Stimulated activated CD8-positive, alpha-beta memory T cell treated with anti-CD3 and anti-CD28 coated beads, Interleukin-4, amount 100 ng/mL, for 24 hours (primary cell): ENCODE measurements at places on chromosomes 3 and 15.

- DNase-seq = no peak
Observed at GRCh38 chr3:30073622-30074021, 532.8 kb upstream of the TGFBR2 start.

DNA sequence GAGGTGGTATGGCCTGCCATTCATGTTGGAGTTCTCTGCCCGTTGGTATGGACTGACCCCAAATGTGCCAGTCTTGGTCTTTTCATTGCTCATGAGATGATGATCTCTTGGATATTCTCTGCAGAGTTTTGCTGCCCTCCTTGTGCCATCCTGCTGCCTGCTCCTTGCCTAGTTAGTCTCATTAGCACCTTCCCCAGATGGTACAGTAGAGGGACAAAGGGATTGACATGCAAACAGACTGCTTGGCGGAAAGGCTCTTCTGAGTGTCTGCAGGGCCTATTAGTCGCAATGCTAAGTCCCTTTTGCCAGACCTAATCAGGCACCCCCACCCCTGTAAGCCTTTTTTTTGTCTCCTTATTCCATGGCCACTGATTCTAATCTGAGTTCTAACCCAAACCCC, 90.6 kb downstream of the ARNT2 start:
- DNase-seq = no peak

DNA sequence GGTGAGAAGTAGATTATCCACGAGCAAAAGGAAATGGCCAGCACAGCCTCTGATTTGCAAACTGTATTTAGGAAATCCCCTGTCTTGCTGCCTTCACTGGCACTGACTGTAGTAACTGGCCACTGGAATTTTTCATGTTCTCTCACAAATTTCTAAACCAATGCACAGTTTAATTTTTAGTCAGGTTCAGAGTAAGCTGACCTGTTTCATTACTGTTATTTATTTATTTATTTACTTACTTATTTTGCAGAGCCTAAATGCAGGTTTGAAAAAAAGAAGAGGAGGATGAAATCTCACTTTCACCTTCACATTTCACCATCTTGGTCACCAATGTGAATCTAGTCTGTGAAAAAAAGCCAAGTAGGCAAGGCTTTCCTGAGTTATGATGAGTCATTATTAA, 291.0 kb downstream of the PLOD2 start:
- DNase-seq = no peak

- DNase-seq = peak; percentile 24
Observed at GRCh38 chr3:67790043-67790442, 135.6 kb upstream of the SUCLG2 start.

DNA sequence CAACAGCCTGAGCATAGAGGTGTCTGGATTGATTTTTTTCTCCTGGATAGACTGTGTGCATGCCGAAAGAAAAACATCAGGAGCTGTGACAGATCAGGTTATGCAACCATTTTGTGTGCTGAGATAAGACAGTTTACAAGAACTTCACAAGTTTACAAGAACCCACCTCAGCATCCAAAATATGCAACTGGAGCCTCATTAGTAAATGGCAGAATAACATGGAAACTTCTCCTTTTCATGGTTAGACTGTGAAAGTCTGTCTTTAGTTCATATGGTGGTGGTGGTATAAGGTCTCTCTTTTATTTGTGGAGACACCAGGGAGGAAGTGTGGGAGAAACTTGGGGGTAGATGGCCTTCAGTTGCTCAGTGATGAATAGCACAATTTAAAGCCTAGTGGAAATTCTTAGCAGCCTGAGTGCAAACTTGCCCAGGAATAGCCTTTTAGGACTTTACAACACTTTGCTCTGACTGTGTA, 3.7 kb upstream of the ZNF609 start:
- no peak for DNase-seq

DNA sequence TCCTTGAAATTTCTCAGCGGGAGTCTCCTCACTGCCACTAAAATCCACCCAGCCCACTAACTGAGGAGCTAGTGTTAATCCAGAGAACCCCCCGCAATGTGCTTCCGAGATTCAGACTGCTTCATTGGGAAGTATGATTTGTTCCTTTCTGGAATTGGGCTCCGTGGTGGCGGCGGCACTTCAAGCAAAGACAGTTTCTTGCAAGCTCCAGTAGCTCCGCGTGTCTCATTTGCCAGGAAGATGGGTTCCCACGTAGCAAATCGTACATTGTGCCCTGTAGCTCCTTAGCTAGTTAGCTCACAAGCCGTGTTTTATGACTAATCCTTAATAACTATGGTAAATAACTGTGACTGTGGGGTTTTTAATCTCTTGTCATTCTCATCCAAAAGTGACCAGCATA, 45.4 kb downstream of the SLC6A1 start:
- DNase-seq = no peak

- no peak for DNase-seq
Observed at GRCh38 chr3:72437661-72438406, 410.4 kb downstream of the SHQ1 start.

- peak; percentile 39 for DNase-seq
Observed at GRCh38 chr15:31483053-31483985, 156.7 kb downstream of the KLF13 start.

GRCh38 chr3:12574131-12574530, 17.2 kb downstream of the MKRN2 start:
- no peak for DNase-seq

DNA sequence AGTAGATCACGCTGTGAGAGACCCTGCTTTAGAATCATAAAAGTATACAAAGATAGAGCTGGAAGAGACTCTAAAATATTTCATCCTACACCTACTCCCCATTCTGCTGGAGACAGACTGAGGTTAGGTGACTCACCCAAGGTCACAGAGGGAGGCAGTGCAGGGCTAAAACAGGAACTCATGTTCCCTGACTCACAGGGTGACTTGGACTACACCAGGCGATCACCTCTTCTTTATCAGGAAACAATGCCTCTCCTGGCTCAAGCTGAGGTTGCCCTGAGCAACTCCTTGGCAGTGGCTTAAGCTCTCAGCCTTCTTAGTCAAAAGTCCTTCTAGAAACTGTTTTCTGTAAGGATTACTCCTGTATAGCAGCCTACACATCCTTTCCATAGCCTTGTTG, 26.4 kb upstream of the TNFAIP8L3 start:
- no peak for DNase-seq

DNA sequence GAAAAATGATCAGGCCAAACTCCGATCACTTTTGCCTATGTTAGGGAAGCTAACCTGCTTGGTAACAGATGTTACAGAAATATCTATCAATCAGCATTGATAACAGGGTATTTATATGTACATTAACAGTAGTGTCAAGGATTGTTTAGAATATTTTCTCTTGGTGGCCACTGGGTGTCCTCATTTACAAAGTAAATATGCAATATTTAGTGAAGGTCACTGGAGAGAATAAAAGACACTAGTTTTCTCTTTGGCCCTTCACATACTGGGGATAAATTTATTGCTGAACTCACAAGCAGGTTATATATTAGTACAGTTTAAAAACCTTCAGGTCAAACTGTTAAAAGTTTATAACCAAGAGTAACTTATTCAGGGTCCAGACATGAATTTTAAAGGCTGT, 69.0 kb downstream of the TIGIT start:
- no peak for DNase-seq

GRCh38 chr3:72310419-72311380, 525.8 kb upstream of the PROK2 start:
- no peak for DNase-seq

DNA sequence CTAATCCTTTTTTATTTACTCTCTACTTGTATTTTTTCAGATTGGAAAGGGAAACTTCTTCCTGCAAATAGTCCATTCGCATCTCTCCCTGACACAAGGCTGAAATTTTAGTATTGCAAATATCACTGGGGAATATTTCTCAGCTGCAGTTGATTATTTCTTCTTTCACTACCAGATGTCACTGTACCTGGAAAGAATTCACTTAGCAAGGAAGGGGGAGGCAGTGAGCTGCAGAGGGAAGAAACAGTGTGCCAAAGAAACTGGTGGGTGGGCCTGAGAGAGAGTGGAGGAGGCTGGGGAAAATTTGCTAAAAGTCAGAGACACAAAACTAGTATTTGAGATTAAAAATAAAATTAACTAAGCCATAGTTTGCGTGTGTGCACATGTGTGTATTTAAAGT, 142.3 kb upstream of the STT3B start:
- no peak for DNase-seq

GRCh38 chr3:152122851-152123250, 145.9 kb upstream of the MBNL1 start:
- DNase-seq = no peak

DNA sequence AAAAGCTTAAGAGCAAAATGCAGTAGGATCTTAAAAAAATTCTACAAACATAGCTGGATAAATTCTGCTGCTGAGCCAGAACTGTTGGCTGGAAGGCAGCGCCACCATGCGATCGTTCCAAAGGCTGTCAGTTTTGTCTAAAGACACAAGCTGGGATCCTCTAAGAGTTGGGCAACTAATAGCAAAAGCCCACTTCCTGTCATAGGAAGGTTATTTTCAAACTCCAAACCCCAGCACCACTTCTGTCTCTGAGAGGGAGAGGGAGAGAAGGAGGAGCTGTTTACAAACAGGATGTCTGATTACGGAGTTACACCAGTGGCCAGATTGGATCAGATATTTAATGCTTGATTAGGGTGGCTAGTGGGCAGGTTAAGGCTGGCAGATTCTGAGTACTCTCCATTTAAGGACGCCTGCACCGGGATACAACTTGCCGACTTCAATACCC, 44.0 kb downstream of the EIF4E3 start:
- no peak for DNase-seq

DNA sequence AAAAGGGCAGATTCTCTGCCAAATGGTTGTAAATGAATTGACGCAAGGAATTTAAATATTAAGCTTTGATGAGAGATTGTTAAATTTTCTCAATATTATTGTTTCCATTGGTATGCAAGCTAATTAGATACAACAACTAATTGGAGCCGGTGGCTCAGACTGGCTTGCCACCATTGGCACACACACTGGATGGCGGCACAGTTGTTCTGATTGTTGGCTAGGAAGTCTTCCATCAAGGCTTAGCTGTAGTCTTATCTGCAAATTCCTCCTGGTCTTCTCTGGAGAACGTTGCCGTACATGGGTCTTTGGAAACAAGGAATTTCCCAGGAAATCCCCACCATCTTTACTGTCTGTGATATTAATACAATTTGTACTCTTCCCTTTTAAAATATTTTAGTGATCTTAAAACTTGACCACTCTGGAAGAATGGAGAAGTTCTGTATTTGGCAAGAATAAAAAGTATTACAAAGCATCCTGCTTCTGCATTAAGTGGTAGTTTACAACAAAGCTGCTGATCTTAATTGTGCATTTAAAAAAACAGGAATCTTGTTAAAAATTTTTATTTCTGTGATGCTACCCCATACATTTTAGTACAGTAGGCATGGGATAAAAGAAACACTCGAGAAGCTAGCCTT, 126.5 kb downstream of the UBE2E2 start:
- DNase-seq = no peak

DNA sequence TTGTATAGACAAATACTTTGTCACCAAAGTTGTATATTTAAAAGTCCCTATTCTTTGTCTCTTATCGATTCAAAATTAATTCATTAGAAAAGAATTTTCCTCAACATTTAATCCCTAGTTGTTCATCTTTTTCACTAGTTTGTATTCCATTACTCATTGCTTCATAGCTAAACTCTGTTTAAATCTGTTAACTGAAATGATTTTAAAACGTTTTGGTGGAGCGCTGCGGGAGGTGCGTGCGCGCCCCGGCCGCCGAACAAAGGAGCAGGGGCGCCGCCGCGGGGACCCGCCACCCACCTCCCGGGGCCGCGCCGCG, 56.4 kb upstream of the GOLGA8A start:
- no peak for DNase-seq

DNA sequence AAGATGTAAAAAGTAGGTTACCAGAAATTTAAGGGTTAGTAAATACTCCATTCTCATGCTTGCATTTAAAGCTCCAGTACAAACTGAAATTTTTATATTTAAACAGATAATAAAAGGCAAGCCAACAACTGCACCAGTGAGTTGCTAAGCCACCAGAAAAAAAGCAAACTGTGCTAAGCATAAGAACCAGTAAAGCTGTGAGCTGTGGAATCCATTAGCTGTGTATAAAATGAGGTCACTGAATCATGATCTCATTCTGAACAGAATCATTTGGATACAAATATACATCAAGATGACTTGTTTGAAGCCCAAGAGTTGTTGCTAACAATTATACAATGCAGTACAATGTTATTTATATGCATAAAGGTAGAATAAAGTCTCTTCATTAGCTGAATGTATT, 1312.2 kb downstream of the SI start:
- DNase-seq = no peak

DNA sequence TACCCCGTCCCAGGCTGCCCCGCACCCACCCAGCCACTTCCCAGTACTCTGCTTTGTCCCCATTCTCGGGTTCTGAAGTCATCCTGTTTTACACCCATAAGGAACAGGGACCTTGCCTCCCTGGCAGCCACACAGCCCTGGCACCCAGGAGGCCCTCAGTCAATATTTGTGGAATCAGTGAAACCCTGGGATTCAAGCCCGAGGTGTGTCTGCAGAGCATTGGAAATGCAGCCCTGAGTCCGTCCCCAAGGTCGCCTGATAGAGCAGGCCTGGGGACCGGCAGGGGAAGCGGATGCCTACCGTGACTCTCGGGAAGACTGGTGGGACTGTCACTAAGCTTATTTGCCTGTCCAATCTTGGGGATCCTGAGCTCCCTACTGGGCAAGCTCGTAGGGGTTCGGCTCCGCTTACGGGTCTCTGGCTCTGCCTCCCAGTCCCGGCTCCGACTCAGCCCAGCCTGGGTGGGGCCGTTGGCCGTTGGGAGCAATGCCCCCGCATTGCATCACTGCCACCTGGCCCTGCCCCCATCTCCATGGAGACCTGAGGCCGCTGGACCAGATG, 64.4 kb upstream of the TAMM41 start:
- DNase-seq = no peak

DNA sequence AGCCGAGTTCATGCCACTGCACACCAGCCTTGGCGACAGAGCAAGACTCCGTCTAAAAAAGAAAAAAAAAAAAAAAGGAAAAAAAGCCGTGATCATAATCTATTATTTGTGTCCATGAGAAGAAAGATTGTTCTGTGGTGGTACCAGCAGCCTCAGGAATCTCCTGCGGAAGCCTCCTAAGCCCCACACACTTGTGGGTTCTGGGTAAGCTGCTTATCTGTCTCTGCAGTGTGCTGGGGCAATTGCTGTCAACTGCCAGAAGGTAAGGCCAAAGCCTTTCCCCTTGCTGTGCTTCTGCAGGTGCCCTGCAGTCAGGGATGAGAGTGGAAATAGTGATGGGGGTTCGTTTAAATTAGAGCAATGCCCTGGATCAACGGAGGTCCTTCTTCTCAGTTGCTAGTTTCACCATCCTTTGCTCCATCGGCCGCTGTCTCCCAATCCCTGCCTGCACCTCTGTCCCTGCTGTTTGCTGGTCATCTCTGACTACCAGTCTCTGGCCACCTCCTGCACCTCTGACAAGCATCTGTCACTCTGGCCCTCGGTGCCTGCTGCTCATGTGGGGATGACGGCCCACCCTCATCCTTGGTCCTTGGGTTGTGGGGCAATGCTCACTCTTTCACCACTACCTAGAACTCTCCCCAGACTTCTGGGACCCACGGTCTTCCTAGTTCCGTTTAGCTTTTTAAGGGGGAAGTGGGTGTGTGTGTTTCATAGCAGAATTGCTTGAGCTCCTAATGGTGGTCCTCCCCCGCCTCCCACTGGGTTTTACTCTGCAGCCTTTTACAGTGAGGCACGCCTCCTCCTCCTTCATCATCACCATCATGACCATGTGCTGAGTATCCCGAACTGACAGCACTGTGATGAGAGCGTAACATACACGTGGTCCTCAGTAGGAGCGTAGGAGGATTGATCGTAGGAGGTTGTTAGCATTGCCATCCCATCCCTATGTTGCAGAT, 25.5 kb downstream of the CHRD start:
- no peak for DNase-seq

GRCh38 chr3:156172536-156172935, 52.2 kb downstream of the KCNAB1 start:
- no peak for DNase-seq
